ENCODE measurements at places on chromosomes 5 and 9. TPM values are rescaled to one million over a fixed set of nuclear protein-coding genes. Genes with fewer than 3 reads are reported as not detected.

- no peaks in the 10 kb centered on the region for H3K27me3 ChIP-seq
- H3K27ac ChIP-seq, result peak overlapping the region; percentile 100
- H3K36me3 ChIP-seq, result peaks cover 21% of the 10 kb centered on the region
- peaks cover 48% of the 10 kb centered on the region for H3K4me1 ChIP-seq
- no peak overlapping the region for H3K4me3 ChIP-seq
- no peak for DNase-seq
These were observed 2.8 kb upstream of the DUSP1 start for GRCh38 chr5:172773481-172774469.

The IL4 gene
- not detected for total RNA-seq

DNA sequence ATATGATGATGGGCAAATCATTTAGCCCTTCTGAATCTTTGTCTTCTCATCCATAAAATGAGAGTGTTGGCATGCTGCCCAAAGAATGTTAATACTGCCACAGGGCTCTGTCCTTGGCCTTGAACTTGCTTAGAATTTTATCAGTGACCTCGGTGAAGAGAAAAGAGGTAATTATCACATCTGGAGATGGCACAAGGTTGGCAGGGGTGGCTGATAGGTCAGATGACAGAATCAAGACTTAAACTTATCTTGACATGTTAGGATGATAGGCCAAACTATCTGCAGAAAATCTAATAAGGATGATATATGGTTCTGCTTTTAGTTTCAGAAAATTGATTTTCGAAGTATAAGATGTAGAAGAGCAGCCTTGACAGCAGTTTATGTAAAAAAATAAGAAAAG is 599.1 kb upstream of the CLINT1 start:
- no peak overlapping the region for H3K4me3 ChIP-seq
- H3K27me3 ChIP-seq, result no peaks in the 10 kb centered on the region
- H3K36me3 ChIP-seq, result no peaks in the 10 kb centered on the region
- H3K4me1 ChIP-seq, result peaks cover 5% of the 10 kb centered on the region
- H3K27ac ChIP-seq, result no peak overlapping the region

GRCh38 chr9:7237473-7238246 is 479.9 kb downstream of the KDM4C start:
- H3K4me1 ChIP-seq, result no peaks in the 10 kb centered on the region
- H3K4me3 ChIP-seq, result no peak overlapping the region
- no peaks in the 10 kb centered on the region for H3K27me3 ChIP-seq

The ACTBL2 gene
- total RNA-seq, result not detected

DNA sequence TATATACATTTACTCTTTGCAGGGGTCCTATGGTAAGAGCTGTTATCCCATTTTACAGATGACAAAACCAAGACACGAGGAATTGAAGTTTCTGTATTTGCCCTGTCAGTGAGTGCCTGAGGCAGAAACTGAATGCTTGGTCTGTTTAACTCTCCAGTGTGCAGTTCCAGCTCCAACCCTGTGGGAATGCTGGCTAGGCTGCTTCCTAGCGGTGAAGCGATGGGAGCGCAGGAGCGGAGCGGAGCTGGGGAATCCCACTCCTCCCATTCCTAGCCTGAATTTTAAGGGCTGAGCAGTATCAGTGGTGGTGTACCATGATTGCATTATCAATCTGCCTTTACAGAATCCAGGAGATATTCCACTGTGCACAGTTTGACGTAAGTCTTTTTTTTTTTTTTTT is 202.3 kb downstream of the LRRC70 start:
- no peak overlapping the region for H3K4me3 ChIP-seq
- H3K4me1 ChIP-seq, result no peaks in the 10 kb centered on the region
- H3K27ac ChIP-seq, result no peak overlapping the region
- H3K36me3 ChIP-seq, result no peaks in the 10 kb centered on the region

The OR1N1 gene
- not detected for total RNA-seq

DNA sequence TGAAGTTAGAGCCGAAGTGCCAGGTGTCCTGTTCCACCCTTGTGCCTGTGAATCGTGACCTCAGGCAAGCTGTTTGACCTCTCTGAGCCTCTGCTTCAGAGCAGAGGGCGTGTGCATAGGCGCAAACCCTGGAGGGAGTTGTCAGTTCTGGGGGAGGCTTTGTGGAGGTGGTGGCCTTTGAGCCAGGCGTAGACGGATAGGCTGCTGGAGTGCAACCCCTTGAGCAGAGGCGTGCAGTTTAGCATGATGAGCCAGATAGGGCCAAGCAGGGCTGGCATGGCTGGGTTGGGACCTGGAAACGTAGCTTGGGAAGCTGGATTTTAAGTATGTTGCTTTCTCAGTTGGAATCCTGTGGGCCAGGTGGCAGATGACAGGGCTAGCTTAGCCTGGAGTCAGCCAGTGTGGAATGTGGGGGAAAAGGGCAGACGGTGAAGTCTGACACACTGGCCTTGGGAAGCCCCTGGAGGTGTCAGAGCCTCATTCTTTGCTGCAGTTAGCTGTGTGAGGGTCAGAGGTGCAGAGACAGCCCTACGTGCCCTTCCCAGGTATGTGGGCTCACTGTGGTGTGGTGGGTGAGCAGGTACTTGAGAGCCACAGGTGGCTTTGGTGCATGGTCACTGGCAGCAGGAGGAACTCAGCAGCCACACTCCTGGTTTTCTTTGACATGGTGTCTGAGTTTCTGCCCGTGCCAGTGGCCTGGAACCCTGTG is 93.4 kb downstream of the DAB2IP start:
- peaks cover 63% of the 10 kb centered on the region for H3K4me1 ChIP-seq
- H3K4me3 ChIP-seq, result peak overlapping the region; percentile 39
- no peaks in the 10 kb centered on the region for H3K27me3 ChIP-seq
- no peaks in the 10 kb centered on the region for H3K36me3 ChIP-seq
- H3K27ac ChIP-seq, result peak overlapping the region; percentile 96

The FOXI1 gene
- total RNA-seq, result not detected

The COL23A1 gene
- total RNA-seq, result 4.3 TPM

The CCDC183 gene
- not detected for total RNA-seq

GRCh38 chr9:109499093-109499630 is 1.1 kb upstream of the PTPN3 start:
- H3K27ac ChIP-seq, result peak overlapping the region; percentile 66
- H3K36me3 ChIP-seq, result no peaks in the 10 kb centered on the region
- peaks cover 19% of the 10 kb centered on the region for H3K4me1 ChIP-seq
- no peaks in the 10 kb centered on the region for H3K27me3 ChIP-seq
- peak overlapping the region; percentile 84 for H3K4me3 ChIP-seq

- H3K4me3 ChIP-seq, result no peak overlapping the region
- no peaks in the 10 kb centered on the region for H3K27me3 ChIP-seq
- H3K4me1 ChIP-seq, result no peaks in the 10 kb centered on the region
- H3K36me3 ChIP-seq, result no peaks in the 10 kb centered on the region
These were observed 20.7 kb upstream of the TRIM36 start for GRCh38 chr5:115190388-115190787.

DNA sequence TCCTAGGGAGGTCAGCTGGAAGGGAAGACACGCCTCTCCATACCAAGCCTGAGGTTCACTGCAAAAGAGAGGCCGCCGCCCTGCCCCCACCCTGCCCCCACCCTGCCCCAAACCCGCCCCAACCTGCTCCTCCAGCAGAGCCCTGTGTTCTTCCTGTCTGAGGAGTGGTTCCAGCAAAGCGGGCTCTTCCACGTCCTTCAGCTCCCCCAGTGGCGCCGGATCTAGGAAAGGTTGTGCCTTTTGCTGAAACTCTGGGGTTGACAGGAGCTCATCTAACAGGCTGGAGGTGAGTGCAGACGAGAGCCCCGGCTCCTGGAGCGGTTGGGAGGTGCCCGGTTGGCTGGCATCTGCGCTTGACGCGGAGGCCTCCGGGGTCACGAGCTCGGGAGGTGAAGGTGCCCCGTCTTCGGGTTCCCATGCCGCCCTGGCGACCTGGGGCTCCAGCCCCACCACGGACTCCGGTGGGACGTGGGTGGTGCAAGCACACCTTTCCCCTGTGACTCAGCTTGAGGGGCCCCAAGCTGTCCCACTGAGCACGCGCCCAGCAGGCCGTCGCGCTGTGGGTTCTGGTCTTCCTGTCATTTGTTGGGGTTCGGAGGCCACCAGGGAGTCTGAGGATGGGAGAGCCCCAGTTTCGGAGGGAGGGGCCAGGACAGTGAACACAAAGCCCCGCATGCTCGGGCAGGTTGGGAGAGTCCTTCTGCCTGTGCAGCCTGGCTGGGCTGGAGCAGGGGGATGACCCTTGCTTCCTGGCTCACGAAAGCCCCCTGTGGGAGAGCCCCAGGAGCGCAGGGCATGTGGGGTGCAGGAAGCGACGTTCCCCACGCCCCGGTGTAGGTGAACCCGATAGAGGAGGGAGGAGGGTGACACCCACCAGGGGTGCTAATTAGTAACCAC is 1467.1 kb downstream of the FOXD4L5 start:
- peak; percentile 84 for DNase-seq
- no peak overlapping the region for H3K4me3 ChIP-seq
- H3K27ac ChIP-seq, result no peak overlapping the region

The LHX6 gene
- total RNA-seq, result 141 TPM

GRCh38 chr5:111223787-111224560 is at the start of gene CAMK4:
CAMK4 (plus strand) TSS chr5:111224384; CDS start chr5:111224484, 100 bp downstream.
- H3K4me3 ChIP-seq, result peak within 1 kb of the TSS; percentile 75
- H3K27me3 ChIP-seq, result no peaks in the 10 kb centered on the region
- DNase-seq, result peak; percentile 76

DNA sequence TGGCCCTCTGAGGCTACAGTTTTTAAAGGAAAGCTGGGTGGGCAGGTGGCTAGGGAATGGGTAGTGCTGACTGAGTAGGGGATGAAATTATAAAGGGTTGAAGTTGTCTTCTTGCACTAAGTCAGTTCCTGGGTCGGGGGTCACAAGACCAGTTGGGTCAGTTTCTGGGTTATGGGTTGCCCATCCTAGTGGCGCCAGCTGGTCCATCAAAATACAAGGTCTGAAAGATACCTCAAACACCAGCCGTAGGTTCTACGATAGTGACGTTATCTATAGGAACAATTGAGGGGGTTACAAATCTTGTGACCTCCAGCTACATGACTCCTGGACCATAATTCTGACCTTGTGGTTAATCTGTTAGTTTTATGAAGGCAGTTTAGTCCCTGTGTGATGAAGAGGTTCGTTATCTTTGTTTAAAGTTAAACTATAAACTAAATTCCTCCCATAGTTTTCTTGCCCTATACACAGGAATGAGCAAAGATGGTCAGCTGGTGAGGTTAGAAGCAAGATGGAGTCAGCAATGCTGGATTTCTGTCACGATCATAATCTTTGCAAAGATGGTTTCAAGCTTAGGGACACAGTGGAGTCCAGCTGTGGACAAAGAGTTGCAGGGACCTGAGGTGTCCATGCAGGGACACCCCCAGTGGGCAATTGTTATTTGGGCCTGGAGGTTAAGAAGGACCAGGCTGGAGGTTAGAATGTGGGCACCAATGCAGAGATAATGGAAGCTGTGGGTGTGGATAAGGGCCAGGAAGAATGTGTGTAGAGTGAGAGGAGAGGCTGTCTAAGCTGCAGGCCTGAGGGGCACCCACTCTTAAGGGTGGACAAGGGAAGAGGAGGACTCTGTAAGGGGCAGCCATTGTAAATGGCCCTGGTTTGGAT is 14.0 kb upstream of the CREBRF start:
- H3K27me3 ChIP-seq, result no peaks in the 10 kb centered on the region
- no peak overlapping the region for H3K4me3 ChIP-seq
- no peak overlapping the region for H3K27ac ChIP-seq
- H3K4me1 ChIP-seq, result peaks cover 7% of the 10 kb centered on the region
- no peak for DNase-seq

- H3K4me1 ChIP-seq, result no peaks in the 10 kb centered on the region
- H3K27ac ChIP-seq, result no peak overlapping the region
- no peak overlapping the region for H3K4me3 ChIP-seq
- H3K27me3 ChIP-seq, result no peaks in the 10 kb centered on the region
- DNase-seq, result no peak
These were observed 383.9 kb downstream of the TLR4 start for GRCh38 chr9:118088090-118088489.

- no peaks in the 10 kb centered on the region for H3K27me3 ChIP-seq
- no peaks in the 10 kb centered on the region for H3K4me1 ChIP-seq
- no peak overlapping the region for H3K4me3 ChIP-seq
- DNase-seq, result no peak
- H3K27ac ChIP-seq, result no peak overlapping the region
- no peaks in the 10 kb centered on the region for H3K36me3 ChIP-seq
These were observed 26.8 kb upstream of the TIFAB start for GRCh38 chr5:135478938-135479337.

- no peak for DNase-seq
- H3K27ac ChIP-seq, result no peak overlapping the region
- H3K4me1 ChIP-seq, result no peaks in the 10 kb centered on the region
- no peaks in the 10 kb centered on the region for H3K27me3 ChIP-seq
- H3K36me3 ChIP-seq, result no peaks in the 10 kb centered on the region
These were observed 193.3 kb downstream of the LURAP1L start for GRCh38 chr9:12968093-12968492.

DNA sequence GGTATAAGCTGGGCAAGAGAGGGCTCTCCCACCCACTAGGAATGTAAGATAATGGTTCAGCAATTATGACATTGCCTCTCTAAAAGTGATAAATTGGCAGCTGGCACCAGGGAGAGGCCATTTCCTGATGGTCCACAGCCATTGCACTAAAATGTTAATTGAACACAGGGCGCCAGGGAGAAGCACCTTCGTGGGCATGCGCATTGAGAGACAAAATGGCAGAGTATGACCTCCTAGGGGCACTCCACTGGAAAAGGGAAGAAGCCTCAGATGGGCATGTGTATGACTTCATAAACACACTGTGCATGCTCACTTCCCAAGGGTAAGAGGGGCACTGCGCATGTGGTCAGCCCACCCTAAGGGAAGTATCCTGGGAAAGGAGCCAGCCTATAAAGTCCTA is 419.2 kb downstream of the AGTPBP1 start:
- no peak for DNase-seq
- H3K27ac ChIP-seq, result no peak overlapping the region
- H3K4me1 ChIP-seq, result no peaks in the 10 kb centered on the region
- no peaks in the 10 kb centered on the region for H3K27me3 ChIP-seq
- H3K36me3 ChIP-seq, result no peaks in the 10 kb centered on the region

- DNase-seq, result no peak
- no peak overlapping the region for H3K27ac ChIP-seq
- H3K4me3 ChIP-seq, result no peak overlapping the region
- no peaks in the 10 kb centered on the region for H3K27me3 ChIP-seq
- no peaks in the 10 kb centered on the region for H3K4me1 ChIP-seq
These were observed 38.2 kb upstream of the PTPRD start for GRCh38 chr9:10651012-10651411.

The SLC6A7 gene
- total RNA-seq, result not detected

The KIF24 gene
- total RNA-seq, result 0.21 TPM

DNA sequence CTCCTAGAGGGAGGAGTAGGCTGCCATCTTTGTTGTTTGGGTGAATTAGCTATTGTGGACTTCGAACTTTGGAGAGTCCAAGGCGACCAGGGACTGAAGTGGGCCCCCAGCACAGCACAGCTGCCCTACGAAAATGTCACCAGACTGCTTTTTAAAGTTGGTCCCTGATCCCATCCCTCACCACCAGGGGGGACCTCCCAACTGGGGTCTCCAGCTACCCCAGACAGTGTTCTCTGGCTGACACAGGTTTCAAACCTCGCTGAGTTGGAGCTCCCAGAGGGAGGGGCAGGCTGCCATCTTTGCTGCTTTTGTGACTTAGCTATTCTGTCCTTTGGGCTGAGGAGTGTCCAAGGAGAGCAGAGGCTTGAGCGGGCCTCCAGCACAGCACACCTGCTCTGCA is 45.7 kb upstream of the ADRB2 start:
- no peak for DNase-seq
- no peaks in the 10 kb centered on the region for H3K4me1 ChIP-seq
- H3K36me3 ChIP-seq, result no peaks in the 10 kb centered on the region
- H3K27me3 ChIP-seq, result no peaks in the 10 kb centered on the region
- H3K4me3 ChIP-seq, result no peak overlapping the region

GRCh38 chr5:56402266-56403220 is 169.4 kb upstream of the ANKRD55 start:
- no peaks in the 10 kb centered on the region for H3K36me3 ChIP-seq
- no peak for DNase-seq
- H3K27me3 ChIP-seq, result no peaks in the 10 kb centered on the region
- peaks cover 9% of the 10 kb centered on the region for H3K4me1 ChIP-seq
- H3K4me3 ChIP-seq, result no peak overlapping the region

The FGFR4 gene
- total RNA-seq, result 0.85 TPM

The CFAP90 gene
- total RNA-seq, result not detected
